Activated effector memory CD4-positive, alpha-beta T cell treated with anti-CD3 and anti-CD28 coated beads, Interleukin-2, amount 50 U/mL, for 16 hours (primary cell): ENCODE measurements at places on chromosomes 4 and X.
A peak's percentile ranks its signal among the peaks of the same experiment; 100 is the strongest.

GRCh38 chr4:32117693-32118092 lies 1397.5 kb downstream of the PCDH7 start:
- no peak for DNase-seq

DNA sequence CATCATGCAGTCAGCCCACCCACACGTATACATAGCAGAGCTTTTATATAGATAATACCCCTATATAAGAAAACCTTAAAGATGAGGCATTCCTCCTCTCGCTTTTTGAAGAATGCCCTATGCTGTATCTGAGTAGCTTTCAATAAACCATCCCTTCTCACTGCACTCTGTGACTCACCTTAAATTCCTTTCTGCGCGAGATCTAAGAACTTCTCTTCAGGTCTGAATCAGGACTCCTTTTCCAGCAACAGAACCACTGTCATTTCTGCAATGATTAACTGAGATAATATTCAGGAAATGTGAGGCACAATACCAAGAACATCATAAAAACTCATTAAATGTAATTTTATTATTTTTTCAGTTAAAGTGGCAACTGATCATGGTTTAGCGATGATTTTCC lies 76.4 kb upstream of the DCLK2 start:
- DNase-seq = no peak

DNA sequence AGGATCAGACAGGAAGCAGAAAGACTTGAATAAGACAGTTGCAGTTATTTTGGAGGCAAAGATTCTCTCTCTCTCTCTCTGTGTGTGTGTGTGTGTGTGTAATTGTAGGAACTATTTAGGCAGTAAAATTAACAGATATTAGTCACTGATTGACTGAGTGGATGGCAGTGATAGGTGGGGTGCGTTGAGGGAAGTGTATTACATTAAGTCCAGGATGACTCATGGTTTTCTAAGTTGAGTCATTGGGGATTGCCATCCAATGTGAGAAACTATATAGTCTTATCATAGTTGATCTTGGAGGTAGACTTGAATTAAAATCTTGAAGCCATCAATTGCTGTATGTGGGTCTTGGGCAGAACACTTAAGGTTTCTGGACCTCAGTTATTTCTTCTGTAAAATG lies 75.4 kb downstream of the AR start:
- no peak for DNase-seq

DNA sequence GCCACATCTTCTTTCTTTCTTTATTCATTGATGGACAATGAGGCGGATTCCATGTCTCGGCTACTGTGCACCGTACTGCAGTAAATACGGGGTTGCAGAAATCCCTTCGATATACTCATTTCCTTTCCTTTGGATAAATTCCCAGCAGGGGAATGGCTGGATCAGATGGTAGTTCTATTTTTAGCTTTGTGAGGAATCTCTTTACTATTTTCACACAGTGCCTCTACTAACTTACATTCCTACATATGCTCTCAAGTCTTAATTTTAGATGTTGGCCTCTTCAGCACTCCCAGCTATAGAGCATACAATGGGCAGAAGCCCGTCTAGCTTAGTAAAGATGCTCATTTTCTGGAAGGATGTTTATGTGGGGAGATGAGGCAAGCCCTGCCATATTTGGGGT lies 317.4 kb downstream of the ASMT start:
- no peak for DNase-seq

GRCh38 chr4:123386609-123387008 lies 10.0 kb upstream of the SPRY1 start:
- DNase-seq = no peak

GRCh38 chr4:98754736-98755135 lies 96.3 kb upstream of the TSPAN5 start:
- no peak for DNase-seq

GRCh38 chrX:9352243-9352642 lies 112.6 kb upstream of the TBL1X start:
- DNase-seq = no peak

DNA sequence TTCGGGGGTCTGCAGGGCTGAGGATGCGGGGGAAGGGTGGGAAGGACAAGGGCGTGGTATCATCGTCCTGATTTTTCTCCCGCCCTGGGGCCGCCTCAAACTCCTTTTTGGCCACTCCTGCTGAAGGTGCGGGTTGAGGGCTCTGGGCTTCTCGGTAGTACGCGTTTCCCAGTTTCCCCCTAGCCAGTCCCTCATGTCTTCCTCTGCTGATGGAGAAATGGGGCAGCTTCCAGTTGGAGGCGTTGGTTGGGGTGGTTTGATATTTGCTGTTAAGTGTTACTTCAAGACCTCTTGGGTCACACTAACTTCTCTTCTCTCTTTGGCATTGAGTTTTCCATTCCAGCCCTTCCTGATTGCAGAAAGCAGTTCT lies 482 bp downstream of the GSTCD start:
- no peak for DNase-seq

GRCh38 chrX:156003486-156004185 lies 6.1 kb downstream of the IL9R start:
- no peak for DNase-seq

DNA sequence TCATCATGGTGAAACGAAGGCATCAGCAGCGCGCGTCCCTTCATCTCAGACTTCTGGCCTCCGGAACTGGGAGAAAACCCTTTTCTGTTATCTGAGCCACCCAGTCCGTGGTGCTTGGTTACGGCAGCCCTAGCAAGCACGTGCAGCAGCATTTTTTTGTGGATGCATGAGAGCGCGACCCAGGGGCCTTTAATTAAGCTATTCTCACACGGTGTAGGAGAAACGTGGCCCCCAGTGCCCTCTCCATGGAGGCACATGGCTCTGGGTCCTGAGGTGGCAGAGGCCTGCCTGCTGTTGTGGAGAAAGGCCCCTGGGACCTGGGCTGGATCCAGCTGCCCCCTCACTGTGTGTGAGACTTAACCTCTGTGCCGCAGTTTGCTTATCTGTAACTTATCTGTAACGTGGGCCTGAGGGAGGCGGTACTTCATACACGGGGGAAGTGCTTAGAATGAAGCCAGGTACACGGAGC lies 9.5 kb downstream of the CLCN4 start:
- DNase-seq = no peak

DNA sequence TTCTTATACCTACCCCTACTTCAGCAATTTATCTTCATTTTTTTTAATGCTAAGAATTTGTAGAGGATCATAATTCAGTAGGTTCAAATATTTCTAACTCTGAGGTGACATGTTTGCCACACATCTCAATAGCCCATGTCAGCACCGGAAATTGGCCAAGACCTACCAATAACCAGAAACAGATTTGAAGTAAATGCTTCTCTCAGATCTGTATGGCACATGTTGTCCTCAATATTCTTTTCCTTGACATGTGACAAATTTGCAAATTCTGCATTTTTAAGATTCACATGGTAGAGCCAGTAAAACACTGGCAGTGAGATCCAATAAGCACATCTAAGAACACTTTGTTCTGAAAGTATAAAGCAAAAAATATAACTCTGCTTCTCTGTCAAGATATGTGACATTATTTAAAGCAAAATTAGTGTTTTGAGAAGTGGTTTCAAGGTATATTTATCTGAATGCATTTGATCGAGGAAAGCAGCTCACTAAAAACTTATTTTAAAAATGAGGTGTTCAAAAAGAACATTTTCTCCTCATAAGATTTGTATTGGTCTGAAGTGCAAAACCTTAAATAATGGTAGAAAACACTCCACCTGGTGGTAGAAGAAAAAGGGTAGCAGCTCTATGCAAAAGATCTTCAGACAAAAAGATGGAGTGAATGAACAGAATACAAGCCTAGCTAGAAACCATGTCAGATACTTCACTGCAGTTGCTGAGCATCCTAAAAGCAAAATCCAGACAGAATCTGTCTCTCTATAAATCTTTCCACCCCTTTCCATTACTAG lies 513.8 kb upstream of the FAM241A start:
- DNase-seq = no peak

DNA sequence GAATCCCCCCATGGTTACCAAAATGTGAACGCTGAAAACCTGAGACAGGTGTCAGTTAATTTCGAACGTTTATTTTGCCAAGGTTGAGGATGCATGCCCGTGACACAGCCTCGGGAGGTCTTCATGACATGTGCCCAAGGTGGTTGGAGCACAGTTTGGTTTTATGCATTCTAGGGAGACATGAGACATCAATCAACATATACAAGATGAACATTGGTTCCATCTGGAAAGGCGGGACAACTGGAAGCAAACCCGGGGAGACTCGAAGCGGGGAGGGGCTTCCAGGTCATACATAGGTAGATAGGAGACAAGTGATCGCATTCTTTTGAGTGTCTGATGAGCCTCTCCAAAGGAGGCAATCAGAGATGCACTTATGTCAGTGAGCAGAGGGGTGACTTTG lies 11.0 kb upstream of the SH3BP2 start:
- peak; percentile 13 for DNase-seq

DNA sequence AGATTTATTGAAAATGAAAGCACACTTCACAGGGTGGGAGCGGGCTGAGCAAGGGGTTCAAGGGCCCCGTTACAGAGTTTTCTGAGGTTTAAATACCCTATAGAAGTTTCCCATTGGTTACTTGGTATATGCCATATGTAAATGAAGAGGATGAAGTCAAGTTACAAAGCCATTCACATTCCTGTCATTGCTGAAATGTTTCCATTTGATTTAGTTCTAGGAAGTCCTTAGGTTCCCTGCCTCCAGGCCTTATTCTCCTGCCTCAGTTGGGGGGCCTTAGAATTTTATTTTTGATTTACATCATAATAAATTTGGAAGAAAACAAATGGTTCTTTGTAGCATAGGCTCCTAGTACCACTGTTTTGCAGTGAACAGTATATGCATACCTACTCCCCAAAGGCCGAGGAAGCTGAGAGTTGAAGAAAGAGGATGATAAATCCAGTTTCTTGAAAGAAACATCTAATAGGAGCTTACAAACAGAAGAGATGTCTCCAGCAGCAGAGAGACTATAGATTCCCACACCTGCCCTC lies 31.8 kb downstream of the SERTM2 start:
- DNase-seq = no peak

DNA sequence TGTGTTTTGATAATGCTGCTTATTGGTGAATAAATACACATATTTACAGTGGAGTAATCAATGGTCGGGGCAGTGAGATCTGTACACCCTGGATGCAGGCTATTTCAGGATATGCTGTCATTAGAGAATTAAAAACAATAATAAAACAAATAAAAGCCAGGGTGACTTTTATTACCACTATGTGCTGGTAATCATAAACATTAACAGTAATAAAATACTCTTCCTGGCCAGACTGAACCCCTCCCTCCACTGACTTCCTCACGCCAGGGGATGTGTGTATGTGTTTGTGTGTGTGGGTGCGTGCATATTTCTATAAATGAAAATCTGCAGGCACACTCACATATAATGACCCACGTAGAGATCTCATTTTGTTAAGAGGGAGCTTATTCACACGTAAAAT lies 98.0 kb upstream of the MAP9 start:
- no peak for DNase-seq

GRCh38 chrX:16603822-16604221 lies 46.1 kb upstream of the S100G start:
- no peak for DNase-seq

DNA sequence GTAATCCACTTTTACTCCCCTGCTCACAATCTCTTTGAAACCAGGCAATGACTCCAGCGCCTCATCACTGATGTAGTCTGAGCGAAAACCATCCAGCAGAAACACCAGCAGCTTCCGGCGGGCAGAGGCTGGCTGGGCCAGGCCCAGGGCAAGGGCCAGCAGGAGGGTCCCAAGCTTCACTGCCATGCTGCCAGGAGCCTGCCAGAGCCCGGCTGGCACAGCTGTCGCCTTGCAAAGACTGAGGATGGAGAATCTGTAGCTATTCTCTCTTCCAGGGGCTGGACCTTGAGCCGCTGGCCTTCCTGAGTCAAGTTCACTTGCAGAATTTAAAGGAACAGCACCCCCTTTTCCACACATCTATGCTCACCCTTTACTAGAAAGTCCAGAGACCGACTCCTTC lies at the start of gene ENPP6:
Gene ENPP6, minus strand, starts transcription at position 240 of the 400 bp plus-strand sequence. Its CDS starts 54 bp downstream, at position 186.
- no peak for DNase-seq

DNA sequence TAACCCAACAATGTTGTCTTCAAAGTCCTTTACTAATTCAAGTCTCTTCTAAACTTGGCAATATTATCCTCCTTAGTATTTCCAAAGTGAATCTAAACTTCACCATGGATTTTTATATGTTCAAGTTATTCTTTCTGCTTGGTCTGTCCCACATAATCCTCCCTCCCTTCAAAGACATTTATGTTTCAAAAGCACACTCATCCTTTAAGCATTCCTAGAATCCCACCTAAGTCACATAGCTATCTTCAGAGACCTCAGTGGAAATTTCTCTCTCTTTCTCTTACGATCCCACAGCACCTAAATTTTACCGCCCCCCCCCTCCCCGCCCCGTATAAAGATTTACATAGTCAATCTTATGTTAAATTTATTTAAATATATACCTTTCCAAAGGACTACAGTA lies 314.9 kb upstream of the GRIA3 start:
- no peak for DNase-seq

DNA sequence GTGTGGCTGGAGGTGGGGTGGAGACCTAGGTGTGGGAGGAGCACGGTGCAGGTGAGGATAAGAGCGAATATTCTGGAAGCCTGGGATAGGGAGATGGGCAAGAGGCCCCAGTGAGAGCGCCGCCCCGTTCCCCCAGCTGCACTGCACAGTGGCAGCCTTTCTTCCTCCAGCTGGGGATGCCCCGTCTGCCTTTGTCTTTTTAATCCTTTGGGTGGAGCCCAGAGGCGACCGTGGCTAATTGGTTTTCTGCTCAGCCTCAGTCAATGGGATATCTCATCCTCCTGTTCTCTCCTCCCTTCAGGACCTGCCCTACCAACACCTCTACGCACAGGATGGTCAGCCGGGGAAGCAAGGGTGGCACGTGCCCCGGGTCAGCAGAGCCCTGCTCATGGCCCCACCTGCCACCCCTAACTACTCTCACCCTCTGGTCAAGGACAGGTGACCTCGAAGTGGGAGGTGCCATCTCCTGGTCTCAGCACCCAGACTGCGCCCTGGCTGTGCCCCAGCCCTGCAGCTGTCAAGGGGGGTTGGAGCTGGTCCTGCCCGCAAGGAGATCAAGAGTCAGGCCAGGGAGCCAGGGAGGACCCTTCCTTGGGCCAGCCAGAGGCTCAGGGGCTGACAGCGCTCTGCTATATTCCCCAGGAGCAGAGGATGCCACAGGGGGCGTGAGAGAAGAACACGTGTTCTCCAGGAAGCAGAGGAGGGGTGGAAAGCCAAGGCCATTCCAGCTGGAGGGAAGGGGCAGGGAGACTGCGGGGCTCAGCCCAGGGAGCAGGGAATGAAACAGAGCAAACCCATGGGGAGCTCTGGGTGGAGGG lies 64.0 kb downstream of the ADRA2C start:
- DNase-seq = no peak
